ENCODE measurements at places on chromosomes 16 and 17.

GRCh38 chr16:15493466-15494180, 59.2 kb downstream of the BMERB1 start:
- DNase-seq: peak; percentile 22

DNA sequence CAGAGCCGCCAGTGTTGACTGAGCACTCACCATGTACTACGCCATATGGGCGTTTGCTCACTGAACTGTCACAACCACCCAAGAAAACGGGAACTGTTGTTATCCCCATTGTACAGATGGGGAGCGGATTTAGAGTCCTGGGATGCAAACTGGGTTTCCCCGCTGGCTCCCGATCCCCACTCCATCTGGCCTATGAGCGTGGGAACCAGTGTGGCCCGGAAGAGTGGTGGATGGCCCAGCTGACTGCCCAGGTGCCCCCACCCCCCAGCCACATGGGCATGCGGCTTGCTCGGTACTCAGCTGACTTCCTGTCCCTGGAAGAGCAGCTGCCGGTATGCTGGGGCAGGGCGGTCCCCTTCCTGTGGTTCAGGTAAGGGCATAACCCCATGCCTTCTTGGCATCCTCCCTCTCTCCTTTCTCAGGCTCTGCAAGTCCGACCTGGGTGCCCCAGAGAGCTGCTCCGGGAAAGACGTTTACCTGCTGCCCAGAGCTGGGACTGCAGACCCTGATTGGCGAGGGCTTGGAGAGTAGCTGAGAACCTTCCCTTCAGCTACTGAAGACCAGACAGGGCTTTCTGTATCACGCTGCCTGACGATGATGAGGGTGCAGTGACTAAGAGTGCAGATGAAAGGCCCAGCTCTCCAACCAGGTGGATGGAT, 16.2 kb downstream of the SOCS3 start:
- no peak for DNase-seq

DNA sequence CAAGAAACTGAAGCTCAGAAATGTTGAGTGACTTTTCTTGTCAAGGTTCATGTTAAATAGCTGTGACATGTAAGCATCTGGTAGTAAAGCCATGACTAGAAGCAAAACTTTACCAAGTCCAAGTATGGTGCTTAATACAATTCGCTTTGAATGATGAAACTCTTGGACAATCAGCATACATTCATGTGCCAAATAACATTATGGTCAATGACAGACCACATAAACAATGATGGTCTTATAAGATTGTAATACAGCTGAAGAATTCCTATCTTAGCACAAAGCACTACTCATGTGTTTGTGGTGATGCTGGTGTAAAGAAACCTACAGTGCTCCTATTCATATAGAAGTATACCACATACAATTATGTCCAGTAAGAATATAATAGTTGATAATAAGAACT, 97.1 kb upstream of the RPRML start:
- no peak for DNase-seq

DNA sequence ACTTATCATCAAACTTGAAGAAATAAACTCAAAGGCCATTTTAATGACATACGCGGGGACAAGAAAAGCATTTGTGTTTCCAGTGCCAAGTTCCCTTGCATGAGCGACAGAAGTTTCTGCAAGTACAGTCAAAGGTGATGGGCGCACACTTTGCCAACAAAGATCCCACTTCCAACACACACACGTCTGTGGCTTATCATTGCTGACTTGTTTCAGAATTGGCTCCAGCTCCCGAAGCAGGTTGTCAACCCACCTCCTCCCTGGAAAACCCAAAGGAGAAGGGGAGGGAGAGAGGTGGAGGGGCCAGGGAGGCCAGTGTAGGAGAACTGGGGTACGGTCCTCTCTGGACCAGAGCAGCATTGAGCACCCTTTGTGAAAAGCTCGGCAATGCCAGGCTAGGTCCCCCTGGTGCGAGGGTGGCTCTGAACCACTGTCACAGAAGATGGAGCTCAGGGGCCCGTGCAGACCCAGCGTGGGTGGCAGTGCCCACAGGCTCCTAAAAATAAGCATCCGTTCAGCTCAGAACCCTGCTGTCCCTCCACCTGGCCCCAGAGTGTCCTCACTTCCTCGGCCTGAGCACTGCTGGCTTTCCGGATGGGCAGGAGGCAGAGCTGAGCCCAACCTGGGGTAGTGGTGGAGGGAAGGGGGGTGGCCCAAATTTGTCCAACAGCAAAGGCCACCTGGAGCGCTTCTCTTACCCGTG, 33.2 kb downstream of the RBFOX3 start:
- no peak for DNase-seq

DNA sequence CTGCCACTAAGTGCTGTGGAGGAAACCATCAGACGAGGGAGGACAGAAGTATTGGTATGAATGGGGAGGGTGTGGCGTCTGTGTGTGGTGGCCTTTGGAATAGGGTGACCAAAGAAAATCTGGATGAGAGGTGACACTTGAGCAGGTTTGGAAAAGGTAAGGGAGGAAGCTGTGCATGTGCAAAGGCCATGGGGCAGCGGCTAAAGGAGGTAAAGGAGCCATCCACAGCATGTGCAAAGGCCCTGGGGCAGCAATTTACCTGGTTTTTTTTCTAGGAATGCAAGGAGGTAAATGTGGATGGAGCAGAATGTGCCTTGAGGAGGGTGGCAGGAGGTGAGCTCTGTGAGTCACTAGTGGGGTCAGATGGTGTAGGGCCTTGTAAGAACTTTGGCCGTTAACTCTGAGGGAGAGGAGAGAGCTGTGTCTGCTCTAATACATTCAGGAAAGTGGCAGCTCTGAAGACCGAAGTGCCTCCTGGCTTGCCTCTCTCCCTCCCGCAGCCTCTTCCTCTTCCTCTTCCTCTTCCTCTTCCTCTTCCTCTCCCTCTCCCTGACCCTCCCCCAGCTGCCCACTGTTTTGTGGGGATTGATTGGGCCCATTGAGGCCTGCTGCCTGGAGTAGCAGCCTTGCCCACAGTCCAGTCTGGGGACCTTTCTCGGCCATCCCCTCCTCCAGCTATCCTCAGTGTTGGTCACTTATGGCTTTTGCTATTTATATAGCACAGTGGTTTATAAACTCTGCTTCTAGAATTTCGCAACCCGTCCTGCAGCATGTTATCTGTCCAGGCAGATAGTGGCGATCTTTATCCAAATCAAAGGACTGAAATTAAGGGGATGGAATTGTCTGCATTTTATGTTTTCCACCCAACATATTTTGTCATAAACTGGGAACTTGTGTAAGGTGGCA, 38.7 kb downstream of the CMIP start:
- DNase-seq: no peak

DNA sequence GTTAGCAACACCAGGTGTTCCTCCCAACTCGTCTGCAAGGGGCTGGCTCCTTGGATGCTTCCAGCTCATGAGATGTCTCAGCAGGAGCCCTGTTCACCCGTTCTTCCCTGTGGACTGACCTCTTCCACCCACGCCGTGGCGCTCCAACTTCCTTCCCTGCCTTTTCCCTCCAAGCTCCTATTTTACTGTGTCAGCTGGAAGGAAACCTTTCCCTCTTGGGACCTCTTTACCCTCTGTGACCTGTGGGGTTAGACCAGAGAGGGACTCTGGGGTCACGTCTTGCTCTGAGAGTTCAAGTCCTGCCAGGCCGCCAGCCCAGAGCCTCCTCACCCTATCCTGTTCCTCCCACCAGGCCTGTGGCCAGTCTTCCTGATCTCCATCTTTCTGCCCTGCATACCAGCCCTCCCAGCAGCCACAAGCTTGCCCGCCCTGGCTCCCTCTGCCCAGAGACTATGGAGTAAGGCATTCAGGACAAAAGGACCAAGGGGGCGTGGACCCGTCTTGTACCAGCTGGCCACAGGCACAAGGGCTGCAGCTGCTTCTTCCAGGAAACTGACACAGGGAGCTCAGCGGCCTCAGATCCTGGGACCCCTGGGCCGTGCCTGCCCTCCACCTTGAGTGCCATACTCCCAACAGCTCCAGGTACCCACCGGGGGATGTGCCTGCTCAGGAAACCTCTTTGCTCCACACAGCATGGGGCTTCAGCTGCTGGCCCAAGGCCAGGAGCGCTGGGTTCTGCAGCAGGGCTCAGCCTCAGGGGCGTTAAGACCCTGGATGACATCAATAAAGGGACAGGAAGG, 3.0 kb downstream of the PAQR4 start:
- no peak for DNase-seq

- peak; percentile 88 for DNase-seq
These were observed 6.7 kb upstream of the SLC25A39 start for GRCh38 chr17:44331249-44331760.

GRCh38 chr17:75151930-75152329, 2.4 kb downstream of the JPT1 start:
- peak; percentile 4 for DNase-seq

GRCh38 chr17:54013072-54013471, 190.3 kb downstream of the KIF2B start:
- DNase-seq: no peak

DNA sequence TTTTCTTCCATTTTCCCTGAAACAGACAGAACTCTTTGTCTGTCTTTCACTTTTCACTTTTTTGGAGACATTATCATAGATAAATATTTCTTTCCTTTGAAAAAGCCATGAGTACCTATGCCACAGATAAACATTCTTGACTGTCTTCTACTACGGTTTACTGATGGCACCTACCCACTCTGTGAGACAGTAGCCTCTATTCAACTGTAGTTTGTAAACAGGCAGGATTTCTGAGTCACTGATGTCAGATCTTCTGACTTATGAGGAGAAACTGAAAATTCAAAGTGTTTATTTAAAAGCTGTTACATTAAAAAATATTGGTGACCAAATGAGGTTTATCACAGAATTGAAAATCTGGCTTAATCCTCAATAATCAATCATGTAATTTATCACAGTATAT, 658.4 kb downstream of the TOX3 start:
- no peak for DNase-seq

- DNase-seq: no peak
These were observed 14.6 kb upstream of the MED9 start for GRCh38 chr17:17462048-17462824.

GRCh38 chr17:36063786-36064541, at the start of gene CCL18:
TSS of gene CCL18 (plus strand) at chr17:36064272. CDS start at chr17:36064343, 71 bp downstream.
- DNase-seq: no peak

DNA sequence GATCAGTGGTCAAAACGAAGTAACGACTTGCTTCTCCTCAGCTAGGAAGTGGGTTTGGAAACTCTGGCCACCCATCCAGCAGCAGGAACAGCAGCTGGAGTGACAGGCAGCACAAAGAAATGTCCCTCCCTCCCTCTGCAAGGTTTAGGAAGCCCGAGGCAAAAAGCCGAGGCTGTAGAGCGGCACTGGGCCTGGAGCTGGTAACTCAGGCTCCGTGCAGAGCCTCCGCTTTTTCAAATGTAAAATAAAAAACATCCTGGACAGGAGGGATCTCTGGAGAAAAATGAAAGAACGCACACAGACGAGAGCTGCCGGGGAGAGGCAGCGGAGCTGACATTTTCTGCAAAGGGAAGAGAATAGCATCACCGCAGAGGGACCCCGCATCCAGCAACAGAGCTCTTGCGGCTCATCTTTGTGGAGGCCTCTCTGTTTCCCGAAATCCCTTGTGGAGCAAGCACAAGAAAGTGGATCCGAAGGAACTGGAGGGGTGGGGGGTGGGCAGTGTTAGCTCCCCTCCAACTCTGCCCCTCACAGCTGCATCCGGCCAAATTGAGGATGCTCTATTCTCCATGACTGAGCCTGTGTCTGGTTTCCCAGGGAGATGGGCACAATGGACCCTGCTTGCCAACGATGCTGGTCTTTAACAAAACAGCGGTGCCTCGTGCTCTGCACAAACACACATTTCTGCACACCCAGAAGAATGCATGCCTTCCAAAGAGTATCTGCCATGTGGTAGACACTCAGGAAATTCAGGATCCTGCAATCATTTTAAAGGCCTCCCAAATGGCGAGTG, 335.5 kb upstream of the ZFHX3 start:
- no peak for DNase-seq

- DNase-seq: no peak
These were observed 11.5 kb upstream of the TMEM132E start for GRCh38 chr17:34567691-34568465.

- DNase-seq: no peak
These were observed 83.6 kb downstream of the SDK2 start for GRCh38 chr17:73560661-73561060.

- no peak for DNase-seq
These were observed 102.8 kb downstream of the FOXL1 start for GRCh38 chr16:86681031-86681756.
